ENCODE measurements at places on chromosomes 11 and 22. TPM values are rescaled to one million over a fixed set of nuclear protein-coding genes. Genes with fewer than 3 reads are reported as not detected.

Gene POU2F3
- total RNA-seq, result not detected

GRCh38 chr11:76676636-76677457 lies 6.3 kb upstream of the LRRC32 start:
- no peak for DNase-seq

- no peak for DNase-seq
Measured at GRCh38 chr11:91047882-91048281, 825.0 kb upstream of the CHORDC1 start.

GRCh38 chr22:37301144-37301830 lies 19.0 kb downstream of the CYTH4 start:
- no peak for DNase-seq

DNA sequence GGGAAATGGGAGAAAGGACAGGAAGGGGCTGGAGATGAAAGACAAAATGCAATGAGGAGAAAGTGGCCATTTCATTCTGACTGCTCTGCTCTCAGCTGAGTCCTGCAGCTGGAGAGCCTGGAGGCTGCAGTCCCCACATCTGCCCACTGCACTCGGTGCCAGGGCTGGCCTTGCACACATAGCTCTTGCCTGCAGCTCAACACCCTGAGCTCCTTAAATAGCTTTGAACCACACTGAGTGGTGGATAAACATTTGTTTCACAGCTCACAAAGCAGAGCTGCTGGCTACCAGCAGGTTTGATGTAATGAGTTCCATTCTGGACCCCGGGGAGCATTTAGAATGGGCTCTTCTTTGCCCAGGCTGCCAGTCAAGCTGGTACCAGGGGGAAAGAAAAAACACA lies 426.1 kb upstream of the CADM1 start:
- no peak for DNase-seq

Gene FGF4
- total RNA-seq, result not detected
